Fibroblast of skin of back (primary cell): ENCODE measurements at places on chromosomes 4 and X.

GRCh38 chr4:183098019-183098722, 886 bp upstream of the WWC2 start:
- peak; percentile 70 for DNase-seq

- DNase-seq = no peak
These were observed 11.0 kb downstream of the TRMT10A start for GRCh38 chr4:99552872-99553271.

DNA sequence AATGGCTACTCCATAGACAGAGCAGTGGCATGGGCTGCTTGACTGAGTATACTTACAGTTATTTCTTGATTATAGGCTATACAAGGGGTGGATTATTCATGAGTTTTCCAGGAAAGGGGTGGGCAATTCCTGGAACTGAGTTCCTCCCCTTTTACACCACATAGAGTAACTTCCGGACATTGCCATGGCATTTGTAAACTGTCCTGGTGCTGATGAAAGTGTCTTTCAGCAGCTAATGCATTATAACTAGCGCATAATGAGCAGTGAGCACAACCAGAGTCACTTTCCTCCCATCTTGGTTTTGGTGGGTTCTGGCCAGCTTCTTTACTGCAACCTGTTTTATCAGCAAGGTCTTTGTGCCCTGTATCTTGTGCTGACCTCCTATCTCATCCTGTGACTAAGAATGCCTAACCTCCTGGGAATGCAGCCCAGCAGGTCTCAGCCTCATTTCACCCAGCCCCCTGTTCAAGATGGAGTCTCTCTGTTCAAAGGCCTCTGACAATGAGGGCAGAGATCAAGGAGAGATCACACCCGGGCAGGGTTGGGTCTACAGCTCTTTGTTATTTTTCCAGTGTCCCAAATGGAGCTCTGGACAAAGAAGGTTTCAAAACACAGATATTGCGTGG, 468.4 kb upstream of the PRKX start:
- DNase-seq = no peak

DNA sequence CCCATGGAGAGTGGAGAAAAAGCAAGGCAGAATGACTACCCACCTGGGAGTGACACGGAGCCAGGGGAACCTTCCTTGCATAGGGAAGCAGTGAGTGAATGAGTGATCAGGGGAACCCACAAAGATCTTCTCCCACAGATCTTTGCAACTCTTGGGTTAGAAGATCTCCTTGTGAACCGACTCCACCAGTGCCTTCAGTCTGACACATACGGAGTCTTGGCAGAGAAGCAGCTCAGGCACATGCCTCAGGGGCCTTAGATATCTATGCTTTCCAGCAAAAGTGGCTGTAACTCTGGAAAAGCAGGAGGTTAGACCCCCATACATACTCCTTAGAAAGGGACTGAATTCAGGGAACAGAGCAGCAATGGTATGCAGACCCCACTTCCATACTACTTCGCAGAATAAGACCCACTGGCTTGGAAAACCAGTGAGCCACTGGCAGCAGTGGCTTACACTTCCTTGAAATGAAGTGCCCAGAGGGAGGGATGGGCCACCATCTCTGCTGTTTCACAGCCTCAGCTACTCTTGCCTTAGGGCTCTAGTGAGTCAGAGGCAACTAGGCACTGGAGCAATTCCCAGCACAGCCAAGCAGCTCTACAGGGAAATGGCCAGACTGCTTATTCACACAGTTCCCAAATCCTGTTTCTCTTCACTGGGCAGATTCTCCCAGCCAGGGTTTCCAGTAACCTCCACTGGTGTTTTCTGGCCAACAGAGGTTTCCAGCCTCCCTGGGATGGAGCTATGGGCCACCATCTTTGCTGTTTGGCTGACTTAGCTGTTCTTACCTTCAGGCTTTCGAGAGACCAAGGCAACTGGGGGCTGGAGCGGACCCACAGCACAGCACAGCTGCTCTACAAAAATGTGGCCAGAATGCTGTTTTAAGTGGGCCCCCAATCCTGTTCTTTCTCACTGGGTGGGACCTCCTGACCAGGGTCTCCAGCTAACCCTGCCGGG, 82.8 kb upstream of the TCEAL2 start:
- DNase-seq = peak; percentile 22

DNA sequence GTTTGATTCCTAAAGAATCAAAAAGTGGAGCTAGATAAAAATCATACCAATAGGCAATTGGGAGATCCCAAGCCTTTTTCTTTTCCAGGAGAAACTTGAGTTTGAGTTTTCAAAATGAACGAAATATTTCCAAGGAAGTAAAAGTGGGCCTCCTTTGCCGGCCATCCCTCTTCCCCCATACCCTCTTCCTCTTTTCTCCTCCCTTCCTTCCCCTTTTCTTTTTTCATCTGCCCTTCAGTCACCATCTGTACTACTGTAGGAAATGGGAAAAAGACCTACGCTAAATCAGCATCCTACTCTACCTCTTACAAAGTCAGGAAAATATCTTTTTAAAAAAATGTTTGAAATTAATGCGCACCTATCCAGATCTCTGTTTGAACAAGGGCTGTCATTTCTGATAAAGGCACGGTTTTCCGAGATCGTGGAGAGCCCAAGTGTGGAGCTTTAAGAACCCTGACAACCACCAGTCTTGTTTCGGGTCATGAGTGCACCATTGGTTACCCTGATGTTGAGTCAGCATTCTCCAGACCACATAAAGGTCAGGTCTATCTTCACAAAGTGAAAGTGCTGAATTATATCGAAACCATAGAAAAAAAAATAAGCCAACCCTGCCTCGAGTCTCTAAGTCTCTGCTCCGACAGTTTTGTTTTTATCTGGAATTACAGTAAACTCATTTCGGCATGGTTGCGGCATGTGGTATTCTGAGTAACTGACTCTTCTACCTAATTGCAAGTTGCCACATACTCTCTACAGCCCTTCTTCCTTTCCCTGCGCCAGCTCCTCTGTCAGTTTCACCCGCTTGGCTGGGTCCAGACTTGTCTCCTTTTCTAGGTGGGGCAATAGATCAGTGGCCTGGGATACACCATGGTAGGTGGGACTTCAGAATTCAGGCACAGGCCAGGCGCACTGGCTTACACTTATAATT, 140.2 kb upstream of the KLF3 start:
- no peak for DNase-seq

DNA sequence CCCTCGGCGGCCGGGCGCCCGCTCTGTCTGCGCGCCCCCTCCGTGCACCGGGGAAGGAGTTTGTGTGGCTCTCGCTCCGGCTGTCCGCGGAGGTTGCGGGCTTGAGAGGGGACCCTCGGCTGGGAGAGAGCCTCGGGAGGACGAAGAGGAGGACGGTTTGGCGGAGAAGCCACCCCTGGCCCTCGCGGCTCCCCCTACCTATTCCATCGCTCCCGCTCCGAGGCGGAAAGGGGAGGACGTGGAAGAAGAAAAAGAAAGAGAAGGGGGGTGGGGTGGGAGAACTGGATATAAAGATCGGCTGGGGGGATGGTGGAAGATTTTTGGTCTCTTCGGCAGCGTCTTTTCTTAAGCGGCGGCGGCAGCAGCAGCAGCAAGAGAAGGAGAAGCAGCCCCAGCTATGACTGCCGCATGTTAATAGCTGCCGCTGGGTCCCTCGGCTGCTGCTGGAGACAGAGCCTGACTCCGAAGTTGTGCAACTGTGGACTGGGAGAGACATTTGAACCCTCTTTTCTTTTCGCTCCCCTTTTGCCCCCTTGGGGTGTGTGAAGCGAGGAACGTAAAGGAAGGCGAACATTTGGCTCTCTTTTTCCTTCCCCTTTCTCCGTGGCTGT, 895 bp downstream of the ADGRL3 start:
- peak; percentile 61 for DNase-seq

DNA sequence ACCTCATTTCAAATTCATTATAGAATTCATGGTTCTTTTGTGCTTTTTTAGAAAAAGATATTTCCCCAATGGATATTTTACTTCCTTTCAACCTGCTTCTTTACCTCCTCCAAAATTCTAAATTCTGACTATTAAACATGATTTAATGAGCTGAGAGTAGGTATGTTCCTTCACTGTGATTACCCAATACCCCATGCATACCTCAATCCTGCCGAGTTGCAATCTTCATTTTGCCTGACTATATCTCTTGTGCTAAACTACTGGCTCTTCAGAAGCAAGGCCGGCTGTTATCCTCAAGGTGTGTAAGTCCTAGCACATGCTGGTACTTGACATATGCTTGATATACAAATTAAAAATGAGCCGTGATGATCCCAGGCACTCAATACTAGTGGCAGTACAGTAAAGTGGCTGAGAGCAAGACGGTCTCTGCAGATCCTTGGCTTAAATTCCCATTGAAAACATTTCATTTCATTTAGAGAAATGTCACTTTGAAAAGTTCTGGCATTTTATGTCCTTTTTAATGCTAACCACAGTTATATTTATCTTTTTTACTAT, 320.4 kb downstream of the KCNIP4 start:
- DNase-seq = no peak

- peak; percentile 43 for DNase-seq
These were observed 60.6 kb downstream of the POLR2B start for GRCh38 chr4:57039345-57039744.

DNA sequence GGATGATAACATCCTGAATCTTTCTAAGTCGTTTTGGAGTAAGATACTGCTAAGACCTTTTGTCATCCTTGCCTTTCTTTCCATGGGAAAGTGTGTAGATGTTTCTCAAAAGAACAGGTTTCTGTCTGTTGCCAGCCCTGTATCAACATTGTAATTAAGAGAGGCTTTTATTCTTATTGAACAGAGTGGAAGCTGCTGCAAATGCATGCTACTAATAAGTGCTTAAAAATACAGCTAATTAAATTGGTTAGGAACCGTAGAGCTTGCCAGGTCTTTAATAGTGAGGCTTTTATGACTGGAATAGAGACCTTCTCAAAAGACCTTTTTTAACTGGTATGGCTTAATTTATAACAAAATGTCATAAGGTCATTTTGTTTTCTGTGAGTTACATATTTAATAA, 34.4 kb downstream of the INTU start:
- no peak for DNase-seq

- no peak for DNase-seq
These were observed 30.9 kb upstream of the SPOCK3 start for GRCh38 chr4:167265231-167265630.

- DNase-seq = peak; percentile 81
These were observed 443.0 kb downstream of the GPM6A start for GRCh38 chr4:175369087-175369486.

- peak; percentile 90 for DNase-seq
These were observed 28.2 kb downstream of the WDFY3 start for GRCh38 chr4:84938316-84938715.

DNA sequence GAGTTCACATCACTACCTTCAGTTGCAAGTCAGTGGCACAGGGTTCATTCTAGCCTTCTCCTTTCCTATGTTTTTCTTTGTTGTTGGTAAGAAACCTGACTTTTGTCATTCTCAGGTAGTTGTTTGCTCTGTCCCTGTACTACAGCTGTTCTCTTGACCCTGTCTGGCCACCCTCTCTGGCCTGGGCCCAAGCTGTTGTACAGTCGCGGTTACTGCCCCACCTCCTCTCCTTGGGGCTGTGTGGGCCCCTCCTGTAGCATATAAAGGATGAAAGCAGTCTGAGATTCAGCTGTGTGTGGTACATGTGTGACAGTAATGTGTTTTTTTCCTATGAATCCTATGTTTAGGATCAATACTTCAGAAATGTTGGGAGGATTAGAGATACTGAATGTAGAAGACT, 12.5 kb downstream of the MOB1B start:
- DNase-seq = no peak

GRCh38 chrX:109384699-109385098, 97.2 kb downstream of the GUCY2F start:
- DNase-seq = peak; percentile 44

DNA sequence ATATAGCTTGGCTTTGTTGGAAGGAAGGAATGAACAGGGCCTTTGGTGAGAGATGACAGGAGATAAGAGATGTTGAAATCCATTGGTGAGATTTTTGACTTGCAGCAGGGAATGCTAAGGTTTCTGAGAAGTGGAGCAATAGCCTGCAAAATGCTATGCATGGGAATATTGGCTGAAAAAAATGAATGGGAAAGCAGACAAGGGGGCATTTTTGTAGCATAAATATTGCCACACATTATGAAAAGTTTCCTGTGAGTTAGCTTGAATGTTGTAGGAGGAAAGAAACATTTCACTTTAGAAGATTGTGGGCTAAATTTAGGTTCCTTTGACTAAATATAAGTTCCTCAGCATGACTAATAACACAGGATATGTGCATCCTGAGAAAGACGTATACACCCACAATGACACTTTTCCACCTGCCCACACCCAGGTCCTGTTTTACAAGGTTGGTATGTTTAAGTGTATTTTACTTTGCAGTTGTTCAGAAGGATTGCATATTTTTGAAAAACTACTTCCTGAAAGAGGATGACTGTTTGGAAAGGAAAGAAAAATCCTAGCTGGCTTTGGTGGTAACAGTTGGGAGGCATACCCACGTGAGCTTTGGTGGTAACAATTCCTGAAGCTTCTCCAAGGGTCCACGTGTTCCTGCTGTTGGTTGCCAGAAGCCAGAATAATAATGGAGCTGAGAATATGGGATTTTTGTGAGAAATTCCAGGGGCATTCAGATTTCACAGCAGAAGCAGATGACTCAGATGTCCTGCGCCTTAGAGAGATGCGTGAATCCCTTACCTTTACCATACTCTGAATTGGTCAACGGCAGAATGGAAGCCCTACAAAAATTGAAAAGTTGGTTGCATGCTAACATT, 28.5 kb downstream of the PHEX start:
- DNase-seq = peak; percentile 30

DNA sequence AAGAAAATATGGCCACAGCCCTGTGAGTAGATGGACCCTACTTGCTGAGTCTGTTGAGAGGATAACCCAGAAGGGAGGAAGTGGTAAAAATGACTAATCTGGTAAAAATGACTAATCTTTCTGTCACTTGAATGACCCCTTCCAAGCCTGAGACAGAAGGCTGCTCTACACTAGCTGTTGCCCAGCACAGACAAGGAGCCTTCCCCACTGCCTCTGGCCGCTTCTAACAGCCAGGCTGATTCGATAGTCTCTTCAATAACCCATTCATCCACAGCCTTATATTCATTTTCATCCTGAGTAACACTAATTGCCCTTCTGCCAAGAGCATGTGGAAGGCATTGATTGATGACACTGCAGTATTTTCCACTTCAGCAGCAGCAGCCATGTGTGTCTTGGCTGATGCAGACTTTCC, 18.4 kb downstream of the MAGEB17 start:
- DNase-seq = peak; percentile 90

DNA sequence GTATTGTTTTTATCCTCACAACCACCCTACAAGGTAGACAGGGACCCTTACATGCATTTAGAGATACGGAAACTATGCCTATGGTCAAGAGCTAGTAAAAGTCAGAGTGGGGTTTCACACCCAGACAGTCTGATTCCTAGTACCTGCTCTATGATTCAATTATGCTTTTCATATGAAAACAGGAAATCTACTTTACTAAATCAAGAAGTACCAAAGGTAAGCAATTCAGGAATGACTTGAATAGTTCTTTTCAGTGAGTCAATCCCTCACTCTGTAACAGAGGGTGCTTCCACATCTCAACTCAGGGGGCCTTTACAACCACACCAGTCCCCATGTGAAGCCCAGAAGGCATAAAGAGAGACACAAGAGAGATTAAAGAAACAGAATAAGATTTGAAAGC, 191.4 kb downstream of the PPP3CA start:
- no peak for DNase-seq
